Activated CD8-positive, alpha-beta memory T cell treated with anti-CD3 and anti-CD28 coated beads for 1 hour (primary cell): ENCODE measurements at places on chromosomes 11 and 22.
A peak's percentile ranks its signal among the peaks of the same experiment; 100 is the strongest.

GRCh38 chr11:129790106-129790505 is 25.5 kb upstream of the TMEM45B start:
- DNase-seq, result no peak

DNA sequence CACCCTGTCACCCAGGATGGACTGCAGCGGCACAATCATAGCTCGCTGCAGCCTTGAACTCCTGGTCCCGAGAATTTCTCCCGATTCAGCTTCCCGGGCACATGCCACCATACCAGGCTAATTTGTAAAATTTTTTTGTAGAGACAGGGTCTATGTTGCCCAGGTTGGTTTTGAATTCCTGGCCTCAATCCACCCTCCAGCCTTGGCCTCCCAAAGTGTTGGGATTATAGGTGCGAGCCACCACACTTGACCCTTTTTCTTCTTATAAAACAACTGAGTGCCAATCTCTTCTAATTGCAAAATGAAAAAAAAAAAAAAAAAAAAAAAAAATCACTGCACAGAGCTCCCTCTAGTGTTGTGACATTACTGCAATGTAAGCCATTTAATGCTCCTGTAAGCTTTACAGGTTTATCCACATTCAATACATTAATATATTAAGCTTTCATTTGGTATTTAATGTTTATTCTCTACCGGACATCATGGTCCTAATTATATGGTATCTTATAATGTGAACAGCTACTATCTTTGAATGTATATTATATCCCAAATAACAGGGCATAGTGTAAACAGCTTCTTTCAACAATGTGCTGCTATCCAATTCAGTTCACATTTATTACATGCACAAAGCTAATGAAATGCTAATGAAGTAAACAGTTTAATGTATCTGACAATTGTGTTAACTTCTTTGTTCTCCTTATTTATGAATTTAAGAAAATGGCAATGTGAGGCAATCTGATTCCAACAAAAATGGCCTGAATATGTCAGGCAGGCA is 44.6 kb downstream of the COPB1 start:
- no peak for DNase-seq

DNA sequence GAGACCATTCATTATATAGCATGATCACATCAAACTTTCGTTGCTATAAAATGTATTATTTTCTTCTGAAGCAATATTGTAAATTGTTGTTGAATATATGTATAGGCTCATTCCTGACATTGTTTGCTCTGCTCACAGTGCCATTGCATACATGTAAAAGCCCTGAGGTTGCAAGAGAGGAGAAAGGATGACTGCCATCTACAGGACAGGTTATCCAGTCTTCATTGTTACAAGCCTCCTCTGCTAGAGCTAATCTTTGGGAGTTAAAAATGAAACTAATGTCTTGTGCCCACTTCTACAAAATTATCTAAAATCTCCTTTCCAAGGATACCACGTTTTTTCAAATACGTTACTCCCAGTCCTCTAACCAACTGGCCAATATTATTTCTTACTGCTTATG is 16.4 kb upstream of the OR5AL1 start:
- no peak for DNase-seq

DNA sequence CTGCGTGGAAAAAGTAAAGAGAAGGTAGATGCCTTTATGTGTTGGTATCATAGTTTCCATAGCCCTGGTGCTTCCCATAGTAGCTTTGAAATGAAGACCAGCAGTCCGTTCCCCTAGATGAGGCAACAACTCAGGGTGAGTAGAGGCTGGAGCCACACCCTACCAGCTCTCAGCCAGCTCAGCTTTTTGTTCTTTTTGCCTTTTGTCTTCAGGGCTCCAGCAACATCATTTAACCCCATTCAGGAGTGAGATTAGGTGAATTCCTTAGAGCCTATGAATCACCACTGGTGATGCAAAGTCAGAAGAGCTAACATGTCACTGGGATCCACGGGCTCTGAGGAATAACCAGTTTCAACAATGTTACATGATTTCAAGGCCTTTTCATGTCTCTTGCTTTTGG is 14.0 kb upstream of the SESN3 start:
- DNase-seq, result no peak

DNA sequence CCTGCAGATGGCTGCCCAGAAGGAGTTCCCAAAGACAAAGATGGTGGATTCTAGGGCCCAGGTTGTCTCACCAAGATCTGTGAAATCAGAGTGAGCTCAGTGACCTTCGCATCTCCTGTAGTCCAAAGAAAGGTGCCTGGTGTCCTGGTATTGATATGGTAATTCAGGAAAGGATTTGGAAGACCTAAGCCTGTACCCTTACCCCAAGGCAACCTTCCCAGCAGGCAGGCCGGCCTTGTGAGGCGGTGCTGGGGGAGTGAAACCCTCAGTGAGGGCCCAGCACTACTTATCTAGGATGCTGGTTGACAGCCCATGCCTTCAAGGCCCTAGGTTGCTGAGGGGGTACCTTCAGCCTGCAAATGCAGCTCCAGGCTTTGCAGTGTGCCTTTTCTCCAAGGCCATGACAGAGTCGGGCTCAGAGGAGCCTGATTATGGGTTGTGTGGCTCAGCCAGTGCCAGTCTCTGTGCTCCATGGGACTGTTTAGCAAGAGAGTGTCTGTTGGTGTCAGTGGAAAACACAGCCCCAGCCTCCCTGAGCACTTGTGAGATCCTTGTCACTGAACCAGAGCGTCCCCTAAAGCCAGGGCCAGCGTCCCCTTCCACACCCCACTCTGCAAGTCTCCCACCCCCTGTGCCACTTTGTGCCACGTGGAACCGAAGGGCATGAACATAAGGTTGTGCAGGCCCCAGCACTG is 72.8 kb upstream of the MYOD1 start:
- no peak for DNase-seq

GRCh38 chr11:61694946-61695706 is 14.9 kb downstream of the DAGLA start:
- no peak for DNase-seq

- DNase-seq, result no peak
Measured at GRCh38 chr22:23784215-23784732, 2.5 kb upstream of the SMARCB1 start.

DNA sequence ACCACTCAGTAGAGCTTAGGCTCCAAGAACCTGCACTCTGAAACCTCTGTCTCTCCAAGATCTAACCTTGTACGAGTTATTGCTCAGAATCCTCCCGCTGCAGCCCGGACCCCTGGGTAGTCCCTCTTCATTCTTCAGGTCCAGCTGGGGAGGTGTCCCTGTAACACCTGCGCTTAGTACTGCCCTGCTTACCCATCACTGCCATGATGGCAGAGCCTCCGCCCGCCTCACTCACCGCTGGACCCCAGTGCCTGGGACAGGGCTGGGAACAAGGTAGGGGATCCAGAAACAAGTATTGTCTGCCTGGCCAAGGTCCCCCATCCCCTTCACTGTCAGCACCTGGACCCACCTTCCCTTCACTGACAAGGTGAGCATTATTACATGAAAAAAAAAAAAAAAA is 50.3 kb downstream of the THAP12 start:
- DNase-seq, result no peak

DNA sequence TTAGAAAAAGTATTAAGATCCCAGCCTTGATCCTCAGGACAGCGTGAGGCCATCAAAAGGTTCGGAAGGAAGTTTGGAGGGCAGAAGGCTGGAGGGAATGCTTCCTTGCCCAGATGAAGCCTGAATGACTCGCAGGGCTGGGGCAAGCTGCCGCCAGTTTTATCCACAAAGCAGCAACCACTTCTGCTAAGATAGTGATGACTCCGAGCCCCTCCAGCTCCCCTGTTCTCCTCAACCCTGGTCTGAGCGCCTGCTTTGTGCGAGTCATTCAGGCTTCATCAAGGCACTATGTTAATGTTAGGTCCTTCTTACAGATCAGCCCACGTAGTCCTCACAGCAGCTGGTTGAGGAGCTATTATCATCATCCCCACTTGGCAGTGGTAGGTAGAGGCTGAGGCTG is 158.8 kb downstream of the COMMD9 start:
- DNase-seq, result no peak

DNA sequence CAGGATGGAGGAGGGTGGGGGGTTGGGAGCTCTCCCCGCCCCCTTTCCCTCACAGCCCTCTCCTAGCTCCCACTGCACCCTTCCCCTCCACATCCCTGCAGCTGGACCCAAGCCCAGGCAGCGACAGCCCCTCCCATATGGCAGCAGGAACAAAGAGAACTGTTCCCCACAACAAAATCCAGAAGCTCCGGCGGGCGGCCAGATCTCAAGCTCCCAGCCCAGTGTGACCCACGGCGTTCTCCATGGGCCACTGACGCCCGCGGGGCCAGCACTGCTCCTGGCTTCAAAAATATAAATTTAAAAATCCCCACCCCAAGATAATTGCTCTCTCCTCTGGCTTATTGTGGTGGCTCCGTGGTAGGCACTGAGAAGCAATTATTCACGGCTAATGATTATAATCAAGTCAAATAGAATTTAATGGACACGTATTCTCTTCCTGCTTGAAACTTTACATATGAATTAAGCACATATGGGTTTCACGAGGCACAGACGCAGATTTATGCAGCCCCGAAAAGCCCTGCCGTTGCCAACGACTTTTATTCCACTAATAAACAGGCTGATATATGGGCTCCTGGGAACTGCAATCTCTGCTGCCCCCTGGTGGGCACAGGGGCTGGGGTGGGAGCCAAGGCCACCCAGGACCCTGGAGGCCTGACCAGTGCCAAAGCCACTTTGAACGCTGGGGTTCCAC is 17.5 kb downstream of the MACROD1 start:
- peak; percentile 19 for DNase-seq

DNA sequence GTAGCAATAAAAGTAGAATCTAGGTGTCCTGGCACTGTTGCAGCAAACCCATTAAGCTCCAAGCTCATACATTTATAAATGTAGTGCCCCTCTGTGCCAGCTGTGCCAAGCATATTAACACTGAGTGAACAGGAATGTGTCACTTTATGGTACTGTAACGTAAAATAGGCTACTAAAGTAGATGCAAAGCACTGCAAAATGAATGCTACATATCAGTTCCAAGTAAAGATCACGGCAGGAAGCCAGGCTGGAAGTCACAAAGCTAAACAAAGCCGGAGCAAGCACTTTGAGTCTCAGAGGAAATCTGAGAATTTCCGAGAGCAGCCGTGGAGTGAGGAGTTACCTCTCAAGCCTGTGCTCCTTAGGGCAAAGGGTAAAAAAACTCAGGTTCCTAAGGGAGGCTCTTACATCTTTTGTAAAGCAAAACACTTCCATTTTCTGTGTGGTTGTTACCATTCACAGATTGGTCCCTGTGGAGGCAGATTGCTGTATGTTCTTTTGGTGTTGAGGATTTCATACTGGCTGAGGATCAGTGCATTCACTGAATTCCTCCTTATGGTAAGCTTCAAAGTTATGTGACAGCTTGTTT is 85.7 kb downstream of the WNT11 start:
- no peak for DNase-seq

DNA sequence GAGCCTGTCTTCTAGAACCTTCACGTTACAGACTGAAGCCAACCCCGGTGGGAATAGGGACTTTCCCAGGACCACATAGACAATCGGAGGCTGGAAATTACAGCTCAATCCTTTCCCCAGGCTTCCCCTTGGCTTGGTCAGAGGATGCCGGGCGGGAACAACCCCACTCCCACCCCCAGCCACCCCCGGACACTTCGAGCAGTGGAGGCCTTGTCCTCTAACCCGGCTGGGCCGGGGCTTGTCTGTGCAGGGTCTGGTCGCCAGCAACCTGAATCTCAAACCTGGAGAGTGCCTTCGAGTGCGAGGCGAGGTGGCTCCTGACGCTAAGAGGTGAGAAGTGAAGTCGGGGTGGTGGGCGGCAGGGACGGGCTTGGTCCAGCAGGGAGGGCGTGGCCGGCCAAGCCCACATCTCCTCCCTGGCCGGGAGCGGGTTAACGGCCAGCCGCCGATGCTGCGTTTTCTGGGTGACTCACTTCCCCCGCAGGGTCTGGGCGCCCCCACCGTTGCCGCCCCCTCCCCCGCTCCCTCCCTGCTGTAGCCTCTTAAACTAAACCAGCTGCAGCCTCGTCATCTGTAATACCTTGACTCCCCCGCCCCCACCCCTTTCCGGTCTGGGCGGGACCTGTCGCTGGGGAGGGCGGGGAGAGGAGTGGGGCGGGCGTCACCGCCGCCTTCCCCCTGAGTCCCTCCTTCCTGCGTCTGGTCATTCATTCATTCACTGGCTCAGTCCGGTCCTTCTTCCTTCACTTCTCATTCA is 1.5 kb downstream of the LGALS1 start:
- DNase-seq, result peak; percentile 90

- no peak for DNase-seq
Measured at GRCh38 chr11:22459048-22459447, 120.9 kb downstream of the SLC17A6 start.

DNA sequence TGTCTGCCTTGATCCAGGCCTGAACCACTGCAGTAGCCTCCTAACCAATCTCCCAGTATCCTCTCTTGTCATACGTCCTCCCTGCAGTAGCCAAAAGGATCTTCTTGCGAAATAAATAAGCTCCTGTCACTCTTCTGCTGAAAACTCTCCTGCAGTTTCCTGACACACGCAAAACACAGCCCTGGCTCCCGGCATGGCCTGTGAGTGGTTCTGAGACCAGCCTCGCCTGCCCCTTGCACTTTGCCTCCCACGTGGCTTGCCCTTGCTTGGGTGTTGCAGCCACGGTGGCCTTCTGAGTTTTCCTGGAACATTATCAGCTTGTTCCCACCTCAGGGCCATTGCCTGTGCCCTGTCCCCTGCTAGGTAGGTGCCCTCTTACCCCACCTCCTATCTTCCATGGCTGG is 7.2 kb downstream of the ZC3H7B start:
- DNase-seq, result no peak

DNA sequence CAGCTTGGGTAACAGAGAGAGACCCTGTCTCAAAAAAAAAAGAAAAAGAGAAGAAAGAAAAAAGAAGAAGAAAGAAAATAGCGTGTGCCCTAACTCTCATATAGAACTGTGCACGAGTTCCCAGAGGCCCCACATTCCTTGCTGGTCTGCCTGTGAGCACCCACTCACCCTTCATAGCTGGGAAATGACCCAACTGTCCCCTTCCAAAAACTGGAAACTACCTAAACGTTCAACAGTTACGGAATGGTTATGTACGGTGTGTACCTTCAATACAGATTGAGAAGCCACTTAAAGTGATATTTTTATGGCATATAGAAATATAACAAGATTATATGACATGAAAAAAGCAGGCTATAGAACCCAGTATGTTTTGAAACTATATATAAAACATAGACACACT is 82.0 kb downstream of the PARVA start:
- no peak for DNase-seq

- DNase-seq, result no peak
Measured at GRCh38 chr11:123264431-123264780, 69.4 kb upstream of the CLMP start.

GRCh38 chr11:125394296-125394695 is 101.8 kb downstream of the FEZ1 start:
- no peak for DNase-seq
